ENCODE measurements at places on chromosomes 12 and 14. TPM values are rescaled to one million over a fixed set of nuclear protein-coding genes. Genes with fewer than 3 reads are reported as not detected.

TC2N gene
- polyA plus RNA-seq, result 87.6 TPM

IFT43 gene
- polyA plus RNA-seq, result 15.7 TPM

FOXA1 gene
- not detected for polyA plus RNA-seq

KRT3 gene
- polyA plus RNA-seq, result not detected

TRIM9 gene
- not detected for polyA plus RNA-seq

P2RX7 gene
- 7.5 TPM for polyA plus RNA-seq

CCDC197 gene
- polyA plus RNA-seq, result not detected

C1S gene
- not detected for polyA plus RNA-seq

CLEC6A gene
- not detected for polyA plus RNA-seq

DYRK2 gene
- polyA plus RNA-seq, result 81.9 TPM

SRRM4 gene
- polyA plus RNA-seq, result not detected

ZCCHC8 gene
- polyA plus RNA-seq, result 15.9 TPM

KLHDC1 gene
- polyA plus RNA-seq, result 1.3 TPM

IAPP gene
- not detected for polyA plus RNA-seq

SYNDIG1L gene
- polyA plus RNA-seq, result not detected

REM2 gene
- 1.5 TPM for polyA plus RNA-seq

KRT71 gene
- not detected for polyA plus RNA-seq

YBX3 gene
- 3.5 TPM for polyA plus RNA-seq

PYGL gene
- 0.15 TPM for polyA plus RNA-seq

RASSF3 gene
- 10.5 TPM for polyA plus RNA-seq

PLEKHG7 gene
- 0.14 TPM for polyA plus RNA-seq

BMP4 gene
- not detected for polyA plus RNA-seq

TAS2R42 gene
- polyA plus RNA-seq, result not detected

SDR39U1 gene
- 63.1 TPM for polyA plus RNA-seq

GALNT8 gene
- 2.0 TPM for polyA plus RNA-seq

KRT79 gene
- polyA plus RNA-seq, result not detected

PRH2 gene
- polyA plus RNA-seq, result not detected

USP15 gene
- polyA plus RNA-seq, result 183 TPM

RABGGTA gene
- polyA plus RNA-seq, result 28.6 TPM

RTL1 gene
- polyA plus RNA-seq, result not detected

KRT73 gene
- not detected for polyA plus RNA-seq

INHBE gene
- not detected for polyA plus RNA-seq

FLVCR2 gene
- polyA plus RNA-seq, result 4.4 TPM

AVPR1A gene
- not detected for polyA plus RNA-seq

TAS2R8 gene
- polyA plus RNA-seq, result not detected

AQP2 gene
- polyA plus RNA-seq, result not detected

LRRC43 gene
- polyA plus RNA-seq, result not detected

POC1B gene
- polyA plus RNA-seq, result 28.2 TPM

PAPOLA gene
- 60.0 TPM for polyA plus RNA-seq

RNASE3 gene
- not detected for polyA plus RNA-seq

PPP1R36 gene
- 0.28 TPM for polyA plus RNA-seq

NRL gene
- 2.0 TPM for polyA plus RNA-seq

KRT78 gene
- polyA plus RNA-seq, result not detected

GATC gene
- 19.9 TPM for polyA plus RNA-seq

IL26 gene
- polyA plus RNA-seq, result not detected

PTPN6 gene
- polyA plus RNA-seq, result 321 TPM

ZC3H10 gene
- 3.0 TPM for polyA plus RNA-seq

A2ML1 gene
- not detected for polyA plus RNA-seq

IFI27L1 gene
- 11.2 TPM for polyA plus RNA-seq

KRT2 gene
- not detected for polyA plus RNA-seq

GPHB5 gene
- polyA plus RNA-seq, result not detected

CMA1 gene
- not detected for polyA plus RNA-seq

Measured in CD4-positive, CD25-positive, alpha-beta regulatory T cell (primary cell).